Right hindlimb (tissue), 1 donor: ENCODE measurements at places on chromosomes 5 and 9.

DNA sequence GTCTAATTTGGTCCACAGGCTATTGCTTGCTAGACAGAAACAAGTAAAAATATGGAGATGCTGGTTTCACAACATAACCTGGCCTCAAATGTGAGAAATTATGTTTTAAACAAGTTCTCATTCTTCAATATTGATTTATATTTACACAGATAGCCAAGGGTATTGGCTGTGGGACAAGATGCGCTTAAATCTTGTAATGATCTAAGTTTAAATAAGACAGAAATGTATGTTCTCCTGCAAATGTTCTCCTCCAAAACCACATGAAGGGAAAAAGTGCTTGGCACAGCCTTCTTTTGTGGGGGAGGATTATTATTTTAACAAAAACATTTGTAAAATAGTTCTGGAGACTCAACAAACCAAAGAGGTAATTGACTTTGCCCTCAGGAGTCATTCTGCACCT is 356.0 kb downstream of the DMAC1 start:
- DNase-seq = no peak

DNA sequence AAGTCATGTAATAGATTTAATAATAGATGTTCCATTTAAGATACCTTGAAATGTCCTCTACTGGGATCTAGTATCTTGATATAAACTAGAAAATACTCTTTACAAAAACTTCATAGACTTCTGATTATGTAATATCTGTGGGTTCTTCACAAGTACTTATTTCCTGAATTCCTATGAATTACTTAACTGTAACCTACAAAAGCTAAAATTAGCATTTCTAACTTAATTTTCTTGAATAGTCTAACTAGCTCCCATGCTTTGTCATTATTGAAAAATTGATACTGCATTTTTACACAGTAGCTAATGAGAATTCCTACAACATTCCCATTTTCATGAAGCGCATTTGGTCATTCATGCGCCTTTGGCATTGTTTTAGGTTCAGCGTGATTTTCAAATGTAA is 1828.2 kb downstream of the MAT2B start:
- DNase-seq = no peak

- no peak for DNase-seq
Measured at GRCh38 chr9:96423322-96423984, 5.3 kb upstream of the ZNF367 start.

DNA sequence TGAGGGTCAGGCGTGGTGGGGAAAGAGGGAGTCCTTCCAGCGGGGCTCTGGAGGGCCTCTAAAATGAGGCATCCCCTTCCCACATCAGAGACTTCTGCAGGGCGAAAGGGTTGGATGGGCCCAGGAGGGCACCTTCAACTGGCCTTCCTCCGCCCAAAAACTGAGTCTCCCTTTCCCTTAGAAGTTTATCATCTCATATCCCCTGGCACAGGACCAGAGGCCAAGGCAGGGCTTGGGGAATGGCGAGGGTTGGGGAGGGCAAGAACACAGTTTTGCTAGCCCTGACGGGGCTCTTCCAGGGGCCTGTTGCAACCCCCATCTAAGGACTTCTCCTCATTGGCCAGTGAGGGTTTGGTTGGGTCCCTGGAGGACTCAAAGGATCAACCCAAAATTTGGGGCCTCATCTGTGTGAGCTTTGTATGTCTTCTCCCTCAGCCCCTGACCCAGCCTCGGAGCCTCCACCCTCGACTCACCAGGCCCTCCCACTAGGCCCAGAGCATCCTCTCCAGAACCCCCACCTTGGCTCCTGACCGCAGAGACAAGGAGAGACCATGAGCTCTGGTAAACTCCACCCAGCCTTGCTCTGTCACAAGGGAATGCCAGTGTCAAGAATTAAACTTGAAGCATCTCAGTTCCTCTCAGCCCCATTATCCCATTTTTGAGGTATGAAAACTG is 24.1 kb downstream of the AQP7 start:
- DNase-seq = no peak

- DNase-seq = no peak
Measured at GRCh38 chr9:36051317-36051716, 14.6 kb downstream of the RECK start.

- DNase-seq = peak; percentile 67
Measured at GRCh38 chr9:2158111-2158610, 143.0 kb downstream of the SMARCA2 start.

GRCh38 chr9:28024676-28025075 is 451.4 kb upstream of the C9orf72 start:
- no peak for DNase-seq

DNA sequence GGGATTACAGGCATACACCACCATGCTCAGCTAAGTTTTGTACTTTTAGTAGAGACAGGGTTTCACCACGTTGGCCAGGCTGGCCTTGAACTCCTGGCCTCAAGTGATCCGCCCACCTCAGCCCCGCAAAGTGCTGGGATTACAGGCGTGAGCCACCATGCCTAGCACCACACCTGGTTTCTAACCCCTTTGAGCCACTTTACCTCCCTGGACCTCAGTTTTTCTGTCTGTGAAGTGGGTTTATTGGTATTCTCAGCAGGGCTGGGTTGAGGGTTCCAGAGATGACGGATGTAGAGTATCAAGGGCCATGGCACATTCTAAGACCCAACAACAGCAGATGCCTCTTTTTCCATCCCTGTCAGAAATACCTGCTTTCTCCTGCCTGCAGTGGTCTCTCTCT is 38.6 kb downstream of the AMBP start:
- DNase-seq = no peak

DNA sequence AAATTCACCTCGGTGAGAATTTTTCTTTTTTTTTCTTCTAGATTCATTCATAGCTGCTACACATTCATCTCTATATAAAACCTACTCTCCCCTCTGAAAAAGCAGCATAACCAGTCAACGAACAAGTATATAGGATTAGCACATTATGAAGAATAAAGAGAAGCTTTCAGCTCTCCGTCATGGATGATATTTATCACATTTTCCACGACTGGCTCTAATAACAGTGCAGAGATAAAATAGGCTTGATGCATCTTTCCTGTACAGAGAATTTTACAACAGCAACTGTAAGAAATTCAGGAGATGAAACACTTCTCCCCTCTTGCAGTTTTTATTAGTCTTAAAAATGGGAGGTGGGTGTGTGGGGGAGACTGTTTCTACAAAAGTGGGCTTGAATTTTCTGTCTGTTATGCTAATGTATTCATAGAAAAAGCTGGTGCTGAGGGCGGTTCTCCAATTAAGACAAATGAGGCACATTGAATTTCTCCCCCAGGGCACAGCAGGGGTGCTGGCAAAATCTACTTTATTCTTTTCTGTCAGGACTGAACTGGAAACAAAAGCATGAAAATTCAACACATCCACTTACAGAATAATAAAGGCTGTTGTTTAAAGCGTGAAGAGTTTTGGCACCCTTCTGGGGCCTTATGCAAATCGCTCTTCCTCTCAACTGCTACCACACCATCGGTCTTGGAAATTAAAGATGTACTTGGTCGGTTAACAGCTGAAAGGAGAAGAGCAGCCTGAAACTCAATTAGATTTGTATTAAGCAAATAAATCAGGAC is 233.9 kb upstream of the ZNF608 start:
- DNase-seq = no peak

DNA sequence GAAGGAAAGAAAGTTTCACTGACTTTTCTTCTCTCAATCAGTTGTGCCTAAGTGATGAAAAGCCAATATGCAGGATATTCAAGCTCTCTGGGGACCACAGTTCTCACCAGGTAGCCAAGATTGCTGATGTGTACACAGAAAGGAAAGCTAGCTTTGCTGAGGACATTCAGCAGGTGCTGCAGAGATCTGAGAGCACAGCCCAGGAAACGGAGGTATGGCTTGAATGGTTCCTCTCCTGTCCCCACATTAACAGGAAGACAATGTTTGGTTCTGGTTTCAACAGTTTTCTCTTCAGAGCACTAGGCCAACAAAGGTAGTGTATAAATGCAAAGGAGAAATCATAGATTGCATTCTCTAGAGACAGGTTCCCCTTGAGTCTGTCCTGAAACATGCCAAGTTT is 69.6 kb downstream of the PTPDC1 start:
- DNase-seq = no peak

- DNase-seq = no peak
Measured at GRCh38 chr9:117377046-117377445, 37.8 kb downstream of the ASTN2 start.

GRCh38 chr5:88761939-88762338 is 121.0 kb downstream of the MEF2C start:
- DNase-seq = no peak

GRCh38 chr9:129102791-129103594 is 7.6 kb downstream of the CRAT start:
- no peak for DNase-seq

- DNase-seq = no peak
Measured at GRCh38 chr5:109146591-109146990, 263.2 kb downstream of the PJA2 start.

DNA sequence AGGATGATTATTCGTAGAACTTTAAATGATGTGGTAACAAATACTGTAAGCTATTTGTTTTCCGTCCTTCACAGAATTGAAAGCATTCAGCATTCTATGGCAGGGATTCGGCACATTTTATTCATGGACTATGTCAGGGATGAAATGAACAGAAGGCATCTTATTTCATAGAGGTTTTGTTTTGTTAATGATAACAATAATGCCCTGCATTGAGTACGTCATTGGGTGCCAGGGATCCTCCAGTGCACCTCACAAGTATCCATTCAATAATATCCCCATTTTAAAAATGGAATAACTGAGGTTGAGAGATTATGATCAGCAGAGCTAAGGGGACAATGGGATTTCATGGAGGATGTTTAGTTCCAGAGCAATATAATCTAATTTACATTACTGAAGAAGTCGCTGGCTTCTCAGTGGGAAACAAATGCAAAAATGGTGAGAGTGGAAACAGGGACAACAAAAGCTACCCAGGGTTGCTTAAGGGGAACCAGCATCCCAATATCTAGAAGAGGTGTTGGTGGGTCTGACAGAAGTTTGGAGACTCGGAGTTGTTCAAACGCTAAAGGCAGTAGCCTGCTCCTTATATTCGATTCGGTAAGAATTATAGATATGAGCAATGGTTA is 985.7 kb upstream of the WWC1 start:
- DNase-seq = no peak

DNA sequence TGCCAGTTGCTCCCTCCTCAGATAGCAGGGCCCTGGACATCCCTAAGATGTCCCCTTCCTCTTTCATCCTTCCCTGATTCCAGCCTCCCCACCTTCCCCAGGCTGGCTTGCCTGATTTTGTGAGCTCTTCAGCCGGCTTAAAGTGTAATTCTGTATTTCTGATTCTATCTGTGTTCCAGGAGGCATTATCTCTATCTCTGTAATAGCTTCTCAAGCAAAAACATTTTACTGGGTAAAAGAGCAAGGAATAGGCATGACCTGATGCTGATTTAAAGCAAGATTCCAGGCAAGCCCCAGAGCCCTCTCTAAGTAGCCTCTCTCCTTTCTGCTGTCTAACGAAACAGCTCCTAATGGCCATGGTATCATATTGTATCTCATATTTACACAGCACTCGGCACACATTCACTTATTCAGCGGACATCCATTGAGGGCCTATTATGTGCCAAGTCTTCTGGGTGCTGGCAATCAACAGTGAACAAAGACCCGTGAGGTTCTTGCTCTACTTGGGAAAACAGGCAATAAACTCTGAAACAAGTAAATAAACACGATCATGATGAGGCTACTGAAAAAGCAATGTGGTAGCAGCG is 100.9 kb upstream of the MSX2 start:
- no peak for DNase-seq

DNA sequence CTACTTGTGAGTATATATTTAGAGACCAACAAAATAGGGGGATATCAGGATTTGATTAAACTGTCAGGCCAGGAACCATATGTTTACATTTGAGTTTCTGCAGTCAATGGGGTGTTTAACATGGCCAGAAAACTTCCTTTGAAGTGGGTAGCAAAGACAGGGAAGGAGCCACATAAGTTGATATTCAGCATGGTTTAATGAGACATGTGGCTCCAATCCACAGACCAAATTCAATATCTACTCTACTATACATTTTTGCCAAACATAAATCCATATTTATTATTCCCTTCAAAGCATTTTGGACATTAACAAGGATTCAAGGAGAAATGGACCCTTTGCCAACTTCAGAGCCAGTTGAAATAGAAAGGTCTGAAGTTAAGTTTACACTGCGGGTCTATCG is 99.8 kb downstream of the TAF11L14 start:
- DNase-seq = no peak

DNA sequence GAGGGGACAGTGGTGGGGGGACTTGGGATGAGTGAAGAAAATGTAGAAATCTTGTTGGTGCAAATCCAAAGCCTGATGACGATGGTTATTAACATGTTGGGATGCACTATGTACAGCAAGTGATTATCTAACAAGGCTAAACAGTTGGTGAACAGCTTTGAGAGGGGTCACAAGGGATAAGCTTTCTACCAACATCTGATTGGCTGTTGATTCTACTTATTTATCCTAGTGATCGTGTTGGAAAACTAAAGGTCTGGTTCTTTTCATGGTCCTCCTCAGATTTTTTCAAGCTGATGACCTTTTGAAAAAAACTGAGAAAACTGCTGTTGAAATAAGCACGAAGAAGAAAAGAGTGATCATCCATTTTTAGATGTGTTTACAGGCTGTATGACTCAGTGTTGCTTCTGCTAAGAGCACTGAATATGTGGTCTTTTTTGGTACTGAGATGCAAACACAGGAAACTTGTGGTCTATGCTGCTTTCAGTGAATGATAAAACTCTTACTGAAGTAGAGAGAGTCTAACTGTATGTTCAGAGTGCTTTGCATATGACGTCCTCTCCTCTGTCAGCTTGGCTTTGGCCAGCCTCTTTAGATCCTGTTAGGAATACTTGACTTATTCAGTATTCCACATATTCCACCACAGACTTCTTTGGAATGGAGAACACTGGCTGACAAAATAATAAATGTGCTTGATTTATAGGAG is 174.8 kb downstream of the SLF1 start:
- DNase-seq = no peak

DNA sequence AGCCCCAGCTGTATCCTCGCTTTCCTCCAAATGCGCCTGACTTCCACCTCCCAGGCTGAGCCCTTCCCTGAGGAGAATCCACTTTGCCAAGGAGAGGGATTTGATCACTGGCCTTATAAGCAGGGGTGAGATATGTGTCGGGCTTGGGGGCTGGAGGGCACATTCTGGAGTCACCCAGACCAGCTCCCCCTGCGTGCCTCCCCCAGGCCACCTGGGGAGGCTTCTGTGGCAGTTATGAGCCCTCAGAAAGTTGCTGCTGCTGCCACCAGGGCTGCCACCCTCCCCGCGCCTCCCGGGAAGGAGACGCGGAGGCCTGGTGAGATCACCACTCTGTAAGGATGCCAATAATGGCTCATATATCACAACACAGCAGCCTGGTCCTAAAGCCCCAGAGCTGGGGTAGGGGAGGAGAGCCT is 211.5 kb downstream of the PAPPA start:
- peak; percentile 79 for DNase-seq
